Erythroblast (primary cell): ENCODE measurements at places on chromosomes 3 and 15.
A peak's percentile ranks its signal among the peaks of the same experiment; 100 is the strongest.

DNA sequence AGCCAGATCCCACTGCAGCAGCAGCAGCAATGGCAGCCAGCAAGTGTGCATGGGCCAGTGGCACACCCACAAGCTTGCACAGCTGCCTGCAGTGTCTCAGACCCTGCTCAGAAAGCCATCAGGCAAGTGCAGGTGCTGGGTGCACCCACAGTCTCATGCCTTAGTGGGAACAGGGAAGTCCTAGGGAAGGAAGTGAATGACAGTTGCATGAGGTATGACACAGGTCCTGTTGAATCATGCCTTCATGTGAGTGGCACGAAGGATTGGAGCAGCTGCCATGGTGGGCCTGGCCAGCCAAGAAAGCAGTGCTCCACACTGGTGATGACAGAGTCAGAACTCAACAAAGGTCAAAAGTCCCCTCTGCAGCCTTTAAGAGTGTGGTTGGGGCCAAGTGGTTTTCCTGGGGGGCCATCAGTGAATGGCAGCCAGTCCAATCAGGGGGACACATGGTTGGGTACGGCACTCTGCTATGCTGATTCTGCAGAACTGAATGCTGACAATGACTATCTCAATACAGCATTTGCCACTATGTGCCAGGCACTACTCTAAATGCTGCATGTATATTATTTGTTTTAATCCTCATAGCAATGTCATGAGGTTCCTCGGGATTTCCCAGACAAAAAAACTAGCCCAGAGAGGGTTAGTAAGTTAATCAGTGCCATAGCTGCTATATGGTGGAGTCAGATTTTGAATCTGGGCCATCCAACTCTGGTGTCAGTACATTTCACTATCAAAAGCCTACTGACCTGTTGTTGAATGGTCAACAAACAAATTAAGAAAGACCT lies 94.3 kb downstream of the AQP9 start:
- DNase-seq: no peak

GRCh38 chr3:57112206-57112605 lies 51.7 kb downstream of the SPATA12 start:
- DNase-seq: no peak

- DNase-seq: no peak
Measured at GRCh38 chr15:66581972-66582537, 16.3 kb upstream of the LCTL start.

- no peak for DNase-seq
Measured at GRCh38 chr3:171001957-171002694, 24.4 kb downstream of the SLC2A2 start.

DNA sequence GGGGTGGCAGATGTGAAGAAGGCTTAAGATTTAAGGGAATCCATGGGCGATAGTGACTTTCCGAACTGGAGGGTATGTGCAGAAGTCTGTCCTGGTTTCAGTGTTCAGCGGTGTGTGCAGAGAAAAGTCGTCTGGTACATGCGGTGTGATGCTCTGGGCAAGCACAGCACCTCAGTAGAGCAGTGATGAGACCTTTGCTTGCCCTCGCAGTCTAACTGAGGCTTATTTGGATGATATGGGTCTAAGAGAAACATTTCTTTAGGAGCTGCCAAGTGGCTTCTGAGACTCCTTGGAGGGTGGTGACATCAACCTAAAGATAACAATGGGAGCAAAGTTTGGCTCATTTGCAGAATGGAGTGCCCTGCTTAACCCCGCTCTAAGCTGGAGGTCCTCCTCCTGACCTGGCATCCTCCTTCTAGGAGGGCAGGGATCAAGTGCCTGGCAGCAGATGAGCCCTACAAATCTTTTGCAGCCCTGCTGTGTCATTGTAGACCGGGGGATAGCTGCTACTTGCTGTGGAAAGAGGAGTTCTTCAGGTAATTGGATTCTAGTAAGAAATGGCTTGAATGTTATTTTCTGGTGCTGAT lies 228.1 kb upstream of the AZI2 start:
- no peak for DNase-seq

DNA sequence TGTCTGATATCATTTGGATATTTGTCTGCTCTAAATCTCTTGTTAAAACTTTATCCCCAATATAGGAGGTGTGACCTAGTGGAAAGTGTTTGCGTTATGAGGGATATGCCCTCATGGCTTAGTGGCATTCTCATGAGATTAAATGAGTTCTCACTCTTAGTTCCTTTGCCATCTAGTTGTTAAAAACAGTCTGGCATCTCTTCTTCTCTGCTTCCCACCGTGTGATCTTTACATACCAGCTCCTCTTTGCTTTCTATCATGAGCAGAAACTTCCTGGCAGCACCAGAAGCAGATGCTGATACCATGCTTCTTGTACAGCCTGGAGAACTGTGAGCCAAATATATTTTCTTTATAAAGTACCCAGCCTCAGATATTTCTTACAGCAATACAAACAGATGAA lies 33.0 kb downstream of the NLGN1 start:
- no peak for DNase-seq

GRCh38 chr3:72375237-72376076 lies 472.8 kb downstream of the SHQ1 start:
- DNase-seq: peak; percentile 37

GRCh38 chr15:58285212-58285920 lies 146.4 kb upstream of the LIPC start:
- no peak for DNase-seq

GRCh38 chr15:98561169-98561941 lies 87.0 kb upstream of the IGF1R start:
- DNase-seq: no peak

GRCh38 chr15:95958382-95958781 lies 372.1 kb upstream of the NR2F2 start:
- DNase-seq: no peak

DNA sequence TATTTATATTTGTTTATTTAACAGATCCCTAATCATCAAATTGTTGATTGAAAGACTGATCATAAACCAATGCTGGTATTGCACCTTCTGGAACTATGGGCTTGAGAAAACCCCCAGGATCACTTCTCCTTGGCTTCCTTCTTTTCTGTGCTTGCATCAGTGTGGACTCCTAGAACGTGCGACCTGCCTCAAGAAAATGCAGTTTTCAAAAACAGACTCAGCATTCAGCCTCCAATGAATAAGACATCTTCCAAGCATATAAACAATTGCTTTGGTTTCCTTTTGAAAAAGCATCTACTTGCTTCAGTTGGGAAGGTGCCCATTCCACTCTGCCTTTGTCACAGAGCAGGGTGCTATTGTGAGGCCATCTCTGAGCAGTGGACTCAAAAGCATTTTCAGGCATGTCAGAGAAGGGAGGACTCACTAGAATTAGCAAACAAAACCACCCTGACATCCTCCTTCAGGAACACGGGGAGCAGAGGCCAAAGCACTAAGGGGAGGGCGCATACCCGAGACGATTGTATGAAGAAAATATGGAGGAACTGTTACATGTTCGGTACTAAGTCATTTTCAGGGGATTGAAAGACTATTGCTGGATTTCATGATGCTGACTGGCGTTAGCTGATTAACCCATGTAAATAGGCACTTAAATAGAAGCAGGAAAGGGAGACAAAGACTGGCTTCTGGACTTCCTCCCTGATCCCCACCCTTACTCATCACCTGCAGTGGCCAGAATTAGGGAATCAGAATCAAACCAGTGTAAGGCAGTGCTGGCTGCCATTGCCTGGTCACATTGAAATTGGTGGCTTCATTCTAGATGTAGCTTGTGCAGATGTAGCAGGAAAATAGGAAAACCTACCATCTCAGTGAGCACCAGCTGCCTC lies 14.7 kb downstream of the THBS1 start:
- no peak for DNase-seq

GRCh38 chr3:59575113-59576001 lies 525.5 kb upstream of the CFAP20DC start:
- peak; percentile 49 for DNase-seq

GRCh38 chr3:16516695-16517481 lies 3.4 kb upstream of the RFTN1 start:
- no peak for DNase-seq

- no peak for DNase-seq
Measured at GRCh38 chr15:66131831-66132230, 121.7 kb downstream of the MEGF11 start.

DNA sequence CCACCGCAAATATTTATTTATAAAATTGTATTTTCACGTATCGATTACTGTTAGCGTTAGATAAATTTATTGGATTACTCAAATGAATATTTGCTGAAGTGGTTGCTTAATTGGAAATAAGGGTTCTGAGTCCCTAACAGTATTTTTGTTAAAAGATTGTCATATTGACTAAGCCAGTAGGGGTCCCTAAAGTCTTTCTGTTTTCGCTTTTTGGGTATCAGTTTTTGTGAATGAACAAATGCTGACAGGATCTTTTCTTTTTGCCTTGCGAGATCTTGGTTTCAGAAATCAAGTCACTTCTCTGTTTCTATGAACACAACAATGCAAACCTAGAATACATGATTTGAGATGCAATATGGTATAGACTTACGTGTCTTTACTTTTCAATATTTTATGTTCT lies 7.1 kb downstream of the RAD51 start:
- DNase-seq: peak; percentile 15

GRCh38 chr3:138031536-138031935 lies 21.6 kb downstream of the CLDN18 start:
- no peak for DNase-seq

DNA sequence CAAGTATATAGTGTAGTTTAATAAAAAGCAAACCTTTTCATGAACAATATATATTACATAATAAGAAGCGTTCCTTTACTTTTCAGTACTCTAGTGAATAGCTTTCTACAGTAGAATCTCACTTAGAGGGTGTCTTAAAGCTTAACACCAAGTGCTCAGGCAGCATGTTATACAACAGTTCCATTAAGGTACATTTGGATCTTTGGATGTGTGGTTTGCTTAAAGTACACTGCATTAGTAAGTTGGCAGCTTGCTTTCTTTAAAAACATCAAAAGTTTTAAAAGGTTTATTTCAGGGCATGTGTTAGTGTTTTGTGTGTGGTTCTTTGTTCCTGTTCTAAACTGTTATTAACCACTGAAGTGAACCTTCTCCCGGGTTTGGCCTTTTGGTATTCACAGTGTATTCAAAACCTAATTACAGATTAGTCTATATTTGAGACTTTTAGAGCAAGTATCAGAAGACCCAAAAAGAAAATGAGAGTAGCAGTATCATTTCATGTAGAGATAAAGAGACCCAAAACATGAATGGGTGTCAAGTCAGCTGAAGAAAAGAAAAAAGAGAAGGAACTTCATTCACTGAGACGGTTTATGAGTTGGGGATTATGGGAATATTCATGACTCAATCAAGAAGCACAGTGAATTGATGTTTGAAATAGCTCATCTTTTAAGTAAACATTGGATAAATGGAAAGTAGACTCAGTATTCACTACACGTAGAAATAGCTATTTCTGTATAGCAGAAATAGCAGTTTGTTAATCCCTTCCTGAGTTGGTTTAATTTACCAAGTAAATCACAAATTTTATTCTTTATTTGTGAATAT lies 93.9 kb downstream of the OPA1 start:
- DNase-seq: peak; percentile 31

GRCh38 chr15:33506781-33507296 lies 196.1 kb downstream of the RYR3 start:
- no peak for DNase-seq

- DNase-seq: no peak
Measured at GRCh38 chr3:157906627-157907026, 199.6 kb downstream of the SHOX2 start.

GRCh38 chr15:70257047-70257446 lies 159.3 kb upstream of the TLE3 start:
- no peak for DNase-seq

DNA sequence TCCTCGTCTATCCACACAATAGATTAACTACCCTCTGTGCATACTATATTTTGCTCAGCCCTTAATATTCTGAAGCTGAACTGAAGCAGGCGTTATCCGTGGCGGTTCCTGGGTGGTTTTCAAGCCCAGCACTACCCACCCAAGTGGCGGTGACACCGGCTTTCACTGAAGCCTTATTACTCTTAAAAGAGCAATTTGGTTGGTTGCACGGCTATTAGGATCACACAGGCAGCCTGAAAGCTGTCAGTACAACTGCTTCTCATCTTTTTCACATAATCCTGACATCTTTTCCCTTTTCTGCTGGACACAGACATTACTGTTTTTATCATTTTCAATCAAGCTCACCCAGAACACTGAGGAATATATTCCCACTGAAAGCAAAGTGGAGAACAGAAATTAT lies 525.3 kb upstream of the ZNF717 start:
- no peak for DNase-seq

DNA sequence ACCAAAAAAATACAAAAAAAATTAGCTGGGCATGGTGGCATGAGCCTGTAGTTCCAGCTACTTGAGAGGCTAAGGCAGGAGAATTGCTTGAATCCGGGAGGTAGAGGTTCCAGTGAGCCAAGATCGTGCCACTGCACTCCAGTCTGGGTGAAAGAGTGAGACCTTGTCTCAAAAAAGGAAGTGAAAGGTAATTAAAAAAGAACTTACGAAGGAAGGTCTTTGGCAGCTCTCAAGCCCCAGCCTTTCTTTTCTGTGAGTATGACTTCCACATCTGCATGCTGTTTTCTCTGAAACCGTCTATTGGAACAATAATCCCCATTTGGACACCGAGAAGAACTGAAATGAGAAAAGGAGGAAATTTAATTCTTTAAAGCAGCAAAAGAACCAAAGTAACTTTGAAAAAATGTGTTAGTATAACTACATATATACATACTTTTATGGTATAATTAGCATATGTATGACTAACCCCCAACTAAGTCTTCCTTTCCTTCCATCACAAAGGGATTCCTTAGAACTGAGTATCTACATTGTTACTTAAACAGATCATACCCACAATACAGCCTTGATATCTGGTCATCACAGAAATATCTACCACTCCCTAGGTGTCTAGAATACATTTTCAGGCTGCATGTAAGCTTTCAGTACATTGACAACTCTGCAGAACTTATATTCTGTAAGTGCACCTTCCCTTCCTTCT lies 50.1 kb downstream of the SETD2 start:
- DNase-seq: no peak

DNA sequence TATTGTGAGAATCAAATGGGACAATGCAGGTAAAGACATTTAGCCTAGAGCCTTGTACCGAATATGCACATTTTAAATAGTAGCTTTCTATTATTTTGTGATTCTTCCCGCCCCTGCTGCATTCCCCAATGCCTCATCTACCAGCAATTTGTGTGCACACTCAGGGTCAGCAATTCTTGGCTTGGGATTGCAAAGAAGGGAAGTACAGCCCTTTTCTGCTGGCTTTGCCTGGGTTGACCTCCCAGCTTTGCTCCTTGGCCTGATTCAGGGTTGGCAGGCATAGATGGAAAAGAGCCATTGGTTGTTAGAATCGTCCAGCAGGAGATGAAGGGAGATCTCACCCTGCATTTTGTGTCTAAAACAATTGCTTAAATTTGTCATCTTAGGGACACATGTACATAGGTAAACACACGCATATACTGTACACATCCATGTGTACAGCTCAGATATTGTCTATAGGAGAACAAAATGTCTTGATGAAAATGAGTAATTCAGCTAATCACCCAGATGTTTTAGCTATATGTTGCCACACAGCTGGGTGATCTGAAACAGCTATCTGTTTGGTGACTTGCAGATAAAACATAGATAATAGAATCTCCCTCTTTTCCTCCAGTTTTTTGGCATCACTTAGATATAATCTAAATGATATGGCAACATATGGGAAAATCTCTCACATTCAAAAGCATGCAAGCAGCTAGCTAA lies 340.9 kb upstream of the TBL1XR1 start:
- DNase-seq: no peak
